ENCODE measurements at places on chromosomes 6 and 20.

DNA sequence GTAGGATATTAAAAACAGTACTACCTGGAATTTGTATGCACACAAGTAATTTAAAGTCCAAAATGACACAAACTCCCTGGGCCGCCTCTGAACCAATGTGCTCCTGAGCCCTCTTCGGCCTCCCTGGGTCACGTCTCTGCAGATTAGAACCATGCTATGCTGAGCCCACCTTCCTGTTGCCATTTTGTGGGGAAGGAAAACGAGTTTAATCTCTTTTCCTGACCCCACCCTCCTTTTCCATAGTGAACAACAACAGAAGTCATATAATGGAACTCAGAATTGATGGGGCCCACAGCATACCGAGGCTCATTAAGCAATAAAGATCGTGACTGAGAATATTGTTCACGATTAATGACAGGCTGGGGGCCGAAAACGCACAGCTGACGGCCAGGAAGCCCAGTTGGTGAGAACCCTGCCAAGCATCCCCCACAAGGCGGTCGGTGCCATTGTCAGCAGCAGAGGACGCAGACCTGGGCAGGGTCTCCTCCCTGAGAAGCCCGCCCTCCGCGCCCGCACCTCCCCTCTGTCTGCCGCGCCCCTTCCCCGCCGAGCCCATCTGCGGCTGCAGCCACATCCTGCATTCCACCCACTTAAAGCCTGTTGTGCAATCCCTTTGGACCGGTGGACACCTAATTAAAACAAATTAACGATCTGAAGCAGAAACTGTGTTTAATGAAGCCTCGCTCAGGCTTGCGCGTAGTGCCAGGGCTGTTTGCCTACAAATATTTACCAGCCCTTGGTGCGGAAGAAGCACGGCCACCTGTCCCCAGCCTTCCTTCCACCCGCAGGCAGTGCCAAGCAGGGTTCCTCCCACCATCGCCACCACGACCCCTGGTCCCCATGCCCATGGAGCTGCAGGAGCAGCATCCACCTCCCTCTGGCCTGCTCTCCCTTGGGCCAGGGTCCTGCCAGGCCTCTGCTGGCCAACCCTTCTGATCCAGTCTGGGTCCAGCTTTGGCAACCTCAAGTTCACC, 68.1 kb downstream of the DLL1 start:
- DNase-seq: no peak

DNA sequence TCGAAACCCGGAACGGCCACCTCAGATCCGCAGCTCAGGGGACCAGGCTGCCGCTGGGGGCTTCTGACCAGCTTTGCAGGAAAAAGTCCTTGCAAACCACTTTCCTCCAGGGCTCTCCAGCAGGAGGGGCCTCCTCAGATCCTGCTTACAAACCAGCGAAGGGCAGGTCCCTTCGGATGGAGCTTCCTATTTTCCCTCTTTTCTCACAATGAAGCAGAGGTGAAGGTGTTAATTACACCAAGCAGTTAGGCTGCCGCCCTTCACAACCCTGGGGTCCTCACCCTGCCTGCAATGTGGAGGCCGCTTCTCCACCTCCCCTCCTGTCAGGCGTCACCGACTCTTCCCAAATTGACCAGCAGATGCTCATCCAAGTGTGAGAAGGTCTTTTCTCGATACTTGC, 5.7 kb downstream of the ARHGAP40 start:
- DNase-seq: no peak

GRCh38 chr20:50900261-50900660, 31.0 kb downstream of the ADNP start:
- DNase-seq: no peak

GRCh38 chr20:19375801-19376200, 163.4 kb downstream of the SLC24A3 start:
- no peak for DNase-seq

DNA sequence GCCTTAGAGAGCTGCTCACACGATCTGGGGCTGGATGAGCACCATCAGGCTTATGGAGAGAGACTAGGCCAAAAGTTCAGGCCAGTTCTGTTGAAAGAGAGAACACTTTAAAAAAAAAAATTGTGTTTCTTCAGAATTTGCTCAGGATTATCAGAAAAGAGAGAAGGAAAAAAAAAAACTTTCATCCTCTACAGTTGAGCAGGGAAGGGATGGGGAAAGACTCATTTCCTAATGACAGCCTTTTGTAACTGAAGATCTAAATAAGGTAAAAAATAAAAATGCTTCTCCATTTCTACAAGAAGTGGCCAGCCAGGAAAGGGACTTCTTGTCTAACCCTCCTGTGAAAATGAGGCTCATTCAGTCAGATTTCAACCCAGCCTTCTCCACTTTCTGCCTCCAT, 134.8 kb downstream of the LY86 start:
- DNase-seq: peak; percentile 13

- no peak for DNase-seq
These were observed 5.8 kb upstream of the IRAK1BP1 start for GRCh38 chr6:78861509-78861908.

DNA sequence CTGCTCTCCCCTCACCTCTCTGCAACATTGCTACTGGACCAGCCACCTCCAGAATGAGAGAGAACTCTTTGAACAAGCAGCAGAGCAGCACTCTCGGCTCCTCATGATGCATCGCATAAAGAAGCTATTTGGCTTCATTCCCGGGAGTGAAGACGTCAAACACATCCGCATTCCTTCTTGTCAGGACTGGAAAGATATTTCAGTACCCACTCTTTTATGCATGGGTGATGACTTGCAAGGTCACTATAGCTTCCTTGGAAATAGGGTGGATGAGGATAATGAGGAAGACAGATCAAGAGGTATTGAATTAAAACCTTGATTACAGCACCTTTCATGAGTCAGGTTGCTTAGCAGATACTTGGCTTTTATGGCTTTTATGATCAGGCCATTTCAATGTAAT, 4.3 kb downstream of the CALHM4 start:
- peak; percentile 62 for DNase-seq

DNA sequence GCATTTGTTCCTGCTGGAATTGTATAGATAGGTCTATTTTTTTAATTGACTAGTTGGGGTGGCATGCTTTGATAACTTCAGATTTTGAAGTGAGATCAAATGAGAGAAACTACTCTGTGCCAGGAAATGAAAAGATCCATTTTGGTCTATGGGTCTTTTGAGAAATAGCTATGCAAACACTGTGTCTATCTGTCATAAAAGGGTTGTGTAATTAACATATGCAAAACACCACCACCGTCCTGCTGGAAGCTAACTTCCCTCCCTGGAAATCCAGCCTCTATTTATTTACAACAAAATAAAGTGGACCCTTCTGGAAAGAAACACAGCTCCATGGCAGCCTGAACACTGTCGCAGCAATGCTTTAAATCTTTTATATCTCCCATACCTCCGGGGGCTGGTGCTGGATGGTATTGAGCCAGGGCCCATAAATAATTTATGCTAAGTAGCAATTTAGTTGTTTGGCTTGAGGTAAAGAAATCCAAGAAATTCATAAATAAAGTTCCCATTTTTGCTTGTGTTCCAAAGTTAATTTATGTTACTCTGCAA, 244.2 kb upstream of the POU3F2 start:
- DNase-seq: no peak

All from endothelial cell of umbilical vein (primary cell).